ENCODE measurements at places on chromosomes 4 and X.

GRCh38 chr4:74056858-74057562 lies 18.5 kb upstream of the CXCL3 start:
- no peak for DNase-seq

- DNase-seq, result no peak
These were observed 443.7 kb downstream of the CENPC start for GRCh38 chr4:67101612-67102011.

- no peak for DNase-seq
These were observed 21.1 kb downstream of the ART3 start for GRCh38 chr4:76095568-76095967.

- DNase-seq, result no peak
These were observed 134.3 kb upstream of the AP1S2 start for GRCh38 chrX:15988661-15989603.

- DNase-seq, result no peak
These were observed 100.8 kb downstream of the SPIN4 start for GRCh38 chrX:63250253-63250868.

DNA sequence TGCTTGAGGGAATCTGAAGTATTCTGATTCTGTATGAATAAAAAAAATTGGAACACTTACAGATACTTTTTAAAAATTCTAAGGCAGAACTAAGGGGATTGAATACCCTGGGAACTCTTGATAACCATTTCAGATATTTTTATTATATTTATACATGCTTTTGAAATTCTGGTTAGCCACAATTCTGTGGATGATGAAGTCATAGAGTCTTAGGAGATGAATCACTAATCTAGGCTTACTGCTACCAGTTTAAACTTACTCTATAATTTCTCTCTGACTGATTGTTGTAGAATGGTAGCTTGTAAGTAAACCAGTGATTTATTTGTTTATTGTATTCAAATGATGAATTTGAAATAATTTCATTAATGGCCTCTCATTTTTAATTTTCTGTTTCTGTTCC lies 11.4 kb upstream of the SLAIN2 start:
- no peak for DNase-seq

- peak; percentile 17 for DNase-seq
These were observed 87.0 kb downstream of the PHOX2B start for GRCh38 chr4:41661442-41662076.

GRCh38 chrX:9091258-9091657 lies 57.3 kb upstream of the FAM9B start:
- no peak for DNase-seq

- DNase-seq, result no peak
These were observed 189.0 kb upstream of the ANXA10 start for GRCh38 chr4:167903291-167903721.

DNA sequence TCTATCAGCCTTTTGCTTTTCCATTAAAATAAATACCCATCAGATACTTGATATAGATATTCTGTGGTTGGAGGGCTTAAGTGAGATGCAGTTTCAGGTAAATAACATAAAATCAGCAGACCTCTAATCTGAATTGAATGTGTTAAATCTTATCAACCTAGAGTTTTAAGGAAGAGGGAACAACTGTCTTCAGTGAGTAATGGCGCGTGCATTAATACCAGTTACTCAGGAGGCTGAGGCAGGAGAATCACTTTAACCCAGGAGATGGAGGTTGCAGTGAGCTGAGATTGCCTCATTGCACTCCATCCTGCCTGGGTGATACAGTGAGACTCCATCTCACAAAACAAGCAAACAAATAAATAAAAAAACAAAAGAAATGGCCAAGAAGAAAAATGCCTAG lies 54.3 kb downstream of the FAT4 start:
- DNase-seq, result no peak

DNA sequence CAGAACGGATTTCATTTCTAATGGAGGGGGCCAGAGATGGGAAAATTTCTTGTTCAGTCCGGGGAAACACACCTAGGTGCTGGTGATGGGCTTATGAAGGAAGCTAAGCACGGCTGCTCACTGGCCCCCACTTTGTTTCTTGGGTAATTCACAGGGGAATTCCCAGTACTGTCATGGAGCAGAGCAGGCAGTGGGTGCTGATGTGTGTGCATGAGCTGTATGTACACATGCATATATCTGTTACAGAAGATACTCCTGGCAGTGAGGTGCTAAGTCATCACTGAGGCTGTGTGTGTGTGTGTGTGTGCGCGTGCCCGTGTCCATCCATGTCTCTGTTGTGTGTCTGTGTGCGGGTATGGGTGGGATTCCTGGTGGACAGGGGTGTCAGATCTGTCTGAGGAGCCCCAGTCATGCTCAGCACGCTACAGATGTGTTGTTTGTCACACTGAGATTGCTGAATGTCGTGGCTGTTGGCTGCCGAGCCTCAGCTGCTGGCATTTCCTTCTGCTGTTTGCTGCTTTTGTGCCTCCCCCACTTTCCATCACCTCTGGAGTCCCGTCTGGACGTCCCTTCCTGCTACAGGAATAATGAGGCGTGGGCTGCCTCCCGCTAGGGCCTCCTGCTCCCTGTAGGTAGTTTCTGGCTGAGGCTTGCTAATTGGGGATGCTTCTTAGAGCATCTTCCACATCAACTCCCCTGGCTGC lies 53.3 kb downstream of the JADE1 start:
- no peak for DNase-seq

- DNase-seq, result peak; percentile 30
These were observed 1.2 kb downstream of the PROM1 start for GRCh38 chr4:16082426-16083240.

DNA sequence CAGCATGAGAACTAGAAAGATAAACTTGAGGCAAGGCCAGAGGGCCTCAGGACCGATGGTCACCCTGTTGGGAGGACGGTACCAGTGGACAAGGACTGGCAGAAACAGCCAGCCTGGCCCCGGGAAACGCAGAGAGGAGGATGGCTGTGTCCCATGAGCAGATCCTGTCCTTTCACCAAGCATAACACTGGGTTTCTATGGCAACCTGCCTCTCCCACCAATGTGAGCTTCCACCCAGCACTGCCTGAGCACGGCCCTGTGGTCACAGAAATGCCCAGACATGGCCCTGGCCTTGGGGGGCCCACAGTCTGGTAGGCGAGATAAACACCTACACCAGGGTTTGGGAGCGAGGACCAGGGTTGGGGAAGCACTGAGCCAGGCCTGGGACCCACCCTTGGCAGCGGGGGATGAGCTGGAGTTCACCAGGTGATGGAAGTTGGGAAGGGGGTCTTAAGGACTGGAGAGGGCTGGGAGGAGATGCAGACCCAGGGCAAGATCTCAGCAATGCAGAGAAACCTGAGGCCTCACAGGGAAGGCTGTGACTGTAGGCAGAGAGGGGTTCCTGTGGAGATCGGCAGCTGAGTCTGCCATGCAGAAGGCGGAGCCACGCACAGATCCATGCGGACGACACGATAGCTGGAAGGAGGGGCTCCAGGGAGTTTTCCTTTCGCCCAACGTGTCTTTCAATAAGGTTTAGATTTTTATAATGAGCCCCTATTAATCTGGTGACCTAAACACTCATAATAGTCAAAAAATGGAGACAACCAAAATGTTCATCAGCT lies 32.7 kb upstream of the CRMP1 start:
- DNase-seq, result no peak

- DNase-seq, result no peak
These were observed 6.5 kb downstream of the CENPU start for GRCh38 chr4:184727430-184727829.

DNA sequence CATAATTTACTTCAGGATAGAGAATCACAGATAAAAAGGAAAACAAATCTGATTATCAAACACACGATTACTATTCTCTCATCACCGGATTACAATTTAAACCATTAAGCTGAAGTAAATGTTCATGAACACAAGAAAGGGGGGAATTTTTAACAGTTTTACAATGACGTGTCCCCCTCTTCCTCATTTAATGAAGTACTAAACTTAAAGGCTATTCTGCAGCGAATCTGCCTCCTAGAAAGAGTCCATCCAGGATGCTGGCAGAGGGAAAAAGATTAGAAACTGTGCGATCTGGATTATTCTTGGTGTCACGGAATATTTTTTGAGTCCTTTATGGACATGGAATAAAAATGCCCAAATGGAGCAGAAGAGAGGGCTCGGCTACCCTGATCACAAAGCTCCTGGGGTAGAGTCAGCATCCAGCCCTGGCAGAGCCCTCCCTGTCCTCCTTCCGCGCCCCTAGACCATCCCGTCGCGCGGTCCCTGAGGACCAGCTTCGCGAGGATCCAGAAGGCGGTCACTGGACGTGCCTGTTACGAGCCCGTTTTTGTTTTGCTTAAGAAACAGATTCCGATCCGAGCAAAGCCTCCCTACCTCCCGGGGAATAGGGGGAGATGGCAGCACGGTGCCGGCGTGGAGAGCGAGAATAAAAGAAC lies 1.2 kb downstream of the ELF2 start:
- DNase-seq, result no peak

DNA sequence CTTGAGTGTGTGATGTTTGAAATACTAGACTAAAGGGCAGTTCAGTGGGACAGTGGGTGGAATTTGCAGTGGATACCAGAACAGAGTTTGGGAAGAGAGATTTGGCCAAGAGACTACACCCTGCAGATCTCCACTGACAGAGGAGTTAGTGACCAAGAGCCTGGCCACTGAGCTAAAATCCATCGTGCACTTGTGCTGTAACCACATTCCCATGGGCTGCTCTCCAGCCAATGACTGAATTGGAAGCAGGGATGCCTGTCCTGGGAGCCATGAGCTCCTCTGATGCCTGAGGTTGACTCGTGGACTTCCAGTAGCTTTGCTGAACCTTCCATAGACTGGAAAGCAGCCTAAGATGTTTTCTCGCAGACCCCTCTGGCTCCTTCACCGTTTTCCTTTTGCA lies 296.1 kb downstream of the TRIML1 start:
- no peak for DNase-seq

- no peak for DNase-seq
These were observed 229.8 kb upstream of the LDB2 start for GRCh38 chr4:17128268-17128667.

- DNase-seq, result no peak
These were observed 168.2 kb upstream of the PPARGC1A start for GRCh38 chr4:24057915-24058559.

DNA sequence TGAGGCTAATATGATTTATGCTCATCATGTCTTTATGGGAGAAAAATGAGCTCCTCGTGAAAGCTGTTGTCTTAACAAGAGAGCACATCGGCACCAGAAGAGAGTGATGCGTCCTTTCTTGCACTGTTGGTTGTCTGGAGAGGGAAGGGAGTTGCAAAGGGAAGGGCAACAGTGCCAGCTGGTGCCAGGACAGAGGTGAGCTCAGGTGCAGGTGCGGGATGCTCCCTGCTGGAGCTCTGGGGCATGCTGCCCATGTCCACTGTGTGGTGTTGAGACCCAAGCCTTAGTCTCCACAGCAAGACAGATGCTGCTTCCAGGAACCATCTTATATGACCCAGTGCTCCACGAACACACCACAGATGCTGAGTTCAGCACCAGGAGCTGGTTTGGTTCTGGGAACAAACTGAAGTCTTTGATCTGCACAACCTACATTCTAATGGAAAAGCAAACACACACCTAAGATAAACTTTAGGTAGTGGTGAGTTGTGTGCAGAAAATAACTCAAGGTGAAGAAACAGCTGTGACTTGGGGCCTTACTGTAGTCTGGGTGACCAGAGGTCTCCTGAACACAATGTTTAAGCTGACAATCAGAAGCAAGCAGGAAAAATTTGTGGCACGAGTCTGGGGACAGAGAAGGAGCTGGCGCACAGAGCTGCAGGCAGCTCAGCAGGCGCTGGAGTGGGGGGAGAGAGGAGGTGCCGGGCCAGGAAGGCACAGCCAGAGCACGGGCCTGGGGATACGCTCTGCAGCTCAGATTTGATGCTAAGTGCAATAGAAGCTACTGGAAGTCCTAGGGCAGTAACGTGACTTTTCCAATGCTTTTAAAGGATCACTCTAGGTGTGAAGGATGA lies 73.2 kb downstream of the HAUS3 start:
- DNase-seq, result no peak

GRCh38 chr4:33045334-33045733 lies 2325.2 kb downstream of the PCDH7 start:
- no peak for DNase-seq

- no peak for DNase-seq
These were observed 69.8 kb downstream of the FHDC1 start for GRCh38 chr4:153005899-153006381.

- no peak for DNase-seq
These were observed 1135.7 kb upstream of the AGA start for GRCh38 chr4:178577933-178578332.

GRCh38 chr4:113447061-113447460 lies 314.5 kb downstream of the CAMK2D start:
- no peak for DNase-seq

DNA sequence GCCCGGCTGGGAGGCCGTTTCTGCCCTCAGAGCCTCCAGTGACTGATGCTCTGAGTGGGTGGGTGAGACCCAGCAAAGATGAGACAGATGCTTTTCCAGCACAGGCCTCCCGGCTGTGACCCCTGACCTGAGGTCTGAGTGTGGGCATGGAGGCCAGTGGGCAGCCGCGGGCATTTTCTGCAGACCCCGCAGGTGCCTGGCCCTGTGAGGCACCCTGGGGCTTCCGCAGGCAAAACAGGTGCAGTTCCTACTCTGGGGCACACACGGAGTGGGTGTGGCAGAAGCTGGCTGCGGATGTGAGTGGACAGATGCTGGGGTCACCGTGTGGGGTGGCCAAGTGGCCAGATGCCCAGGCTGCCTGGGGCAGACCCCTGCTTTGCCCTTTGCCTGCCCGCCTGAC lies 14.8 kb downstream of the HTRA3 start:
- no peak for DNase-seq

- no peak for DNase-seq
These were observed 101.2 kb downstream of the ZNF674 start for GRCh38 chrX:46444011-46444410.

DNA sequence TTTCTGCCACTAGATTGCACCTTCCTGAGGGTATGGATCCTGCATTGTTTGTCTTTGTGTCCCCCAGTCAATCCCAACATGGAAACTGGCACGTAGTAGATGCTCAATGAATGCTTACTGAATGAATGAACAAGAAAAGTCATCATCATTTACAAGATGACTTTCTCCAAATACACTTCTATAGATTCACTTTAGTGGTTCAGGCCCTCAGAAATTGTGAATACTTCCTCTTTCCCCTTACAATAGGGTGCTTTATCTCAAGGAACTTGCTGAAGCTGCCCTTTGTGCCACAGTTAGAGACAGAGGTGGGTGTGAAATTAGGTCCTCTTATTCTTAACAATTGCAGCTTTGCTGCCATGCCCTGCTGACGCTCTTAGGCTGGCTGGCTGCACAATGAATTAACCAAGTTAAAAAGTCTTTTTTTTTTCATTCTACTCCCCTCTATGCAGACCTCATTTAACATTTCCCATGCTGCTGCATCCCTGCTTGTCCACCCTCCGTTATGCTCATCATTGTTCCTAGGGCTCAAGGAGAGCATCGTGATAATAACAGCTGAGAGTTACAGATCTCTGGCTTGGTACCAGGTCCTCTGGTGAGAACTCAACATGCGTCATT lies 108.0 kb upstream of the ZNF518B start:
- DNase-seq, result no peak

GRCh38 chr4:110088670-110089069 lies 109.7 kb downstream of the ELOVL6 start:
- DNase-seq, result no peak

GRCh38 chr4:185145572-185145971 lies 2.5 kb downstream of the SLC25A4 start:
- no peak for DNase-seq
